ENCODE measurements at places on chromosomes 13 and 19. TPM values are rescaled to one million over a fixed set of nuclear protein-coding genes. Genes with fewer than 3 reads are reported as not detected.

MUC16 gene
- total RNA-seq, result 0.22 TPM

B3GNT8 gene
- total RNA-seq, result 0.96 TPM

MBD3L3 gene
- not detected for total RNA-seq

C19orf73 gene
- total RNA-seq, result 0.72 TPM

LRRC63 gene
- total RNA-seq, result not detected

JSRP1 gene
- 0.90 TPM for total RNA-seq

RXFP2 gene
- not detected for total RNA-seq

GRK1 gene
- total RNA-seq, result 0.31 TPM

NPHS1 gene
- total RNA-seq, result 1.1 TPM

DNA sequence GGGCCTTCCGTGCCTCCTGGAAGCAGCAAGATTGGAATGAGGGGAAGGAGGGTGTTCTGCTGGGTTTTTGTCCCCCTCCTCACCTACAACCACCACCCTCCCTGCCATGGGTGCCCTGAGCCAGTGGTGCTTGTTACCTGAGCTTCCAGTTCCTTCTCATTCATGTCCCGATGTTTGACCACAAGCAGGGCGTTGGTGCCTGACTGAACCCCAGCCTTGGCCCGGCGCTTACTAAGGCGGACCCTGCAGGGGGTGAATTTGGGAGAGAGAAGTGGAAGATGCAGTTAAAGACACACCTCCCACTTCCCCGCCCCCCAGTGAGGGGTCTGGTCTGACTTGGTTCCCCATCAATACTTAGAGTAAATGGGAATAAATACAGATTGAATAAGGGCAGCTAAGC lies 4.3 kb downstream of the PAF1 start:
- H3K27me3 ChIP-seq, result no peaks in the 10 kb centered on the region
- H3K27ac ChIP-seq, result no peak overlapping the region
- H3K36me3 ChIP-seq, result peaks cover 75% of the 10 kb centered on the region
- H3K4me1 ChIP-seq, result no peaks in the 10 kb centered on the region
- no peak for DNase-seq

DNA sequence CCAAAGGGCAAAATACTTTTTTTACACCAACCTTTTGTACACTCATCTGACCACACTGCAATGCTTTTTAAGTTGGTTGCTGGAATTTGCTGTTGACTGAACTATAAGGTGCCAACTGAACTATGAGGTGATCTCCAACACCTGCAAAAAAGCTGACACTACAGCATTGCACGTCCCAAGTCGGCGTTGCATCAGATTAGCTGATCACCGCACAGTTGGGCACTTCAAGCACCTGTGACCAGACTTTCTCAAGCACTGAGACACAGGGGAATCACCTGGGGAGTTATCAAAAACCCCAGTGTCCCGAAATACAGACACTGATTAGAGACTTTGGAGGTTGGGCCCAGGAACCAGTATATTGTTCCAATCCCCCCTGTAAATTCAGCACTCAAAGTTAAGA lies 1.1 kb downstream of the NLRP11 start:
- no peak overlapping the region for H3K4me3 ChIP-seq
- no peaks in the 10 kb centered on the region for H3K27me3 ChIP-seq
- no peaks in the 10 kb centered on the region for H3K4me1 ChIP-seq
- DNase-seq, result no peak
- H3K36me3 ChIP-seq, result no peaks in the 10 kb centered on the region
- no peak overlapping the region for H3K27ac ChIP-seq

DNA sequence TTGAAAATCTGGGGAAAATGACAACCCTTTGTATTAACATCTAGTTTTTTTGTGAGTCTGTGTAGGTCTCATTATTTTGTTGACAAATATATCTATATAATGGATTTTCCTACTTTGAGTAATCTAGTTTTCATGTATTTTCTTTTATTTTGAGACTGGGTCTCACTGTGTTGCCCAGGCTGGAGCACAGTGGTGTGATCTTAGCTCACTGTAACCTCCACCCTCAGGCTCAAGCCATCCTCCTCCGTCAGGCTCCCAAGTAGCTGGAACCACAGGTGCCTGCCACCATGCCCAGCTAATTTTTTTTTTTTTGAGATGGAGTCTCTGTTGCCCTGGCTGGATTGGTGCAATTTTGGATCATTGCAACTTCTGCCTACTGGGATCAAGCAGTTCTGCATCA lies 9.2 kb downstream of the ZNF525 start:
- peaks cover 68% of the 10 kb centered on the region for H3K36me3 ChIP-seq
- H3K27ac ChIP-seq, result no peak overlapping the region
- DNase-seq, result no peak

GRCh38 chr19:27676334-27676733 lies 1536.6 kb downstream of the UQCRFS1 start:
- H3K4me1 ChIP-seq, result no peaks in the 10 kb centered on the region
- no peaks in the 10 kb centered on the region for H3K27me3 ChIP-seq
- no peak overlapping the region for H3K4me3 ChIP-seq
- no peak overlapping the region for H3K27ac ChIP-seq
- DNase-seq, result no peak

- no peak overlapping the region for H3K27ac ChIP-seq
- H3K36me3 ChIP-seq, result no peaks in the 10 kb centered on the region
- H3K4me1 ChIP-seq, result peaks cover 6% of the 10 kb centered on the region
- no peaks in the 10 kb centered on the region for H3K27me3 ChIP-seq
- H3K4me3 ChIP-seq, result no peak overlapping the region
- peak; percentile 52 for DNase-seq
Measured at GRCh38 chr13:25493931-25494640, 122.3 kb downstream of the ATP8A2 start.

GRCh38 chr19:45769821-45770191 lies 754 bp upstream of the SIX5 start:
- H3K27ac ChIP-seq, result peak overlapping the region; percentile 35
- H3K4me1 ChIP-seq, result peaks cover 3% of the 10 kb centered on the region
- no peaks in the 10 kb centered on the region for H3K27me3 ChIP-seq
- DNase-seq, result no peak

GRCh38 chr19:29812080-29812880 lies 489 bp downstream of the CCNE1 start:
- no peaks in the 10 kb centered on the region for H3K27me3 ChIP-seq
- peaks cover 23% of the 10 kb centered on the region for H3K36me3 ChIP-seq
- H3K4me1 ChIP-seq, result no peaks in the 10 kb centered on the region
- no peak overlapping the region for H3K27ac ChIP-seq
- no peak for DNase-seq
- H3K4me3 ChIP-seq, result peak overlapping the region; percentile 90

DNA sequence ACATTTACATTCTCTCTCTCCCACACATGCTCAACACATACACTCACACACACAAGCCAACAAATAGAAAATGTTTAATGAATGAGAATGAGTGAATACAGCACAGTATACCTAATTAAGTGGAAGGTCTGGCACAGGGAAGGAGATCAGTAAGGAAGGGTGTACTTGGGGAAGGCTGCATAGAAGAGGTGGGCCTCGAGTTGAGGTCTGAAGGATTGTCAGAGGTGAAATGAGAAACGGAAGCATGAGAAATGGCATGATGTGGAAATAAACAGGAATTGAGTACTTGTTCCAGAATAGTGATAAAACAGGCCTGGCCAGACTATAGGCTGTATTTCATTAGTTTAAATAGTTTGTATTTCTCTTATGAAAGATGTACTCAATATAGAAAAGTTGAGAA lies 136.2 kb downstream of the FLT1 start:
- no peaks in the 10 kb centered on the region for H3K27me3 ChIP-seq
- H3K4me3 ChIP-seq, result no peak overlapping the region
- peaks cover 8% of the 10 kb centered on the region for H3K4me1 ChIP-seq
- H3K36me3 ChIP-seq, result no peaks in the 10 kb centered on the region

DNA sequence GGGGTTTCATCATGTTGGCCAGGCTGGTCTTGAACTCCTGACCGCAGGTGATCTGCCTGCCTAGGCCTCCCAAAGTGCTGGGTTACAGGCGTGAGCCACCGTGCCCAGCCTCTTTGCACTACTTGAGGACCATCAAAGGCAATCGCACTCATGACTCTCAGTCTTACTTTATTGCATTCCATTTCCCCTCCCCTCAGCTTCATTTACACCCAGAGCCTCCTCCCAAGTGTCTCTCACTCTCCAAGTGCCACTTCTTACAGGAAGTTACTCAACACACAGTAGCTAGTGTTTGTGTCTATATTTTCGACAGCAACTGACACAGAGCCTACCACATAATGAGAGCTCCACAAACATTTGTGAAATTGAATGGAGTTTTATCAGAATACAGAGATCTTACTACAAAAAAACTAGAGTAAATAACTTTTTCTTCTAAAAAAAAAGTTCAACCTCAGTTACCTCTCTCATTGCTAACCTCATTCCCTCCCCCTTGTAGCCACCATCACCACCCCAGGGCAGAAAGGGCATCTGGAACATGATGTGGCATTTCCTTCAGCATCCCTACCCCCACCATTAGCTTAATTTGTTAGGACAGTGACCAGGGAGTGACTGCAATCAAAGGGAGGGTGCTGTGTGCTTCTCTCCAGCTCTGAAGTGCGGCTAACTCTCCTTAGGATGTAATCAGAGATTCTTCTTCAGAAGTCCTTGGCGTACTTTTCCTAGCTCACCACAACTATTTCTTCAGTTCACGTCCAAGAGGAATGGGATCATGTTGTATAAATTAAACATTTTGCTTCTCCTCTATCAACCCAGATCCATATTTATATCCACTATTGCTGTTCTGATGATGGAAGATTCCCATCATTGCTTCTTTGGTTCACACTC lies 17.0 kb upstream of the RUBCNL start:
- no peaks in the 10 kb centered on the region for H3K27me3 ChIP-seq
- no peak overlapping the region for H3K4me3 ChIP-seq
- no peaks in the 10 kb centered on the region for H3K4me1 ChIP-seq
- H3K27ac ChIP-seq, result no peak overlapping the region

GRCh38 chr19:47315125-47315821 lies 5.6 kb downstream of the C5AR1 start:
- no peaks in the 10 kb centered on the region for H3K4me1 ChIP-seq
- H3K27me3 ChIP-seq, result no peaks in the 10 kb centered on the region
- H3K36me3 ChIP-seq, result no peaks in the 10 kb centered on the region
- DNase-seq, result peak; percentile 67
- H3K4me3 ChIP-seq, result no peak overlapping the region

GRCh38 chr13:43482026-43482425 lies 304.7 kb downstream of the ENOX1 start:
- no peaks in the 10 kb centered on the region for H3K4me1 ChIP-seq
- no peaks in the 10 kb centered on the region for H3K27me3 ChIP-seq
- H3K27ac ChIP-seq, result no peak overlapping the region
- H3K36me3 ChIP-seq, result no peaks in the 10 kb centered on the region

DNA sequence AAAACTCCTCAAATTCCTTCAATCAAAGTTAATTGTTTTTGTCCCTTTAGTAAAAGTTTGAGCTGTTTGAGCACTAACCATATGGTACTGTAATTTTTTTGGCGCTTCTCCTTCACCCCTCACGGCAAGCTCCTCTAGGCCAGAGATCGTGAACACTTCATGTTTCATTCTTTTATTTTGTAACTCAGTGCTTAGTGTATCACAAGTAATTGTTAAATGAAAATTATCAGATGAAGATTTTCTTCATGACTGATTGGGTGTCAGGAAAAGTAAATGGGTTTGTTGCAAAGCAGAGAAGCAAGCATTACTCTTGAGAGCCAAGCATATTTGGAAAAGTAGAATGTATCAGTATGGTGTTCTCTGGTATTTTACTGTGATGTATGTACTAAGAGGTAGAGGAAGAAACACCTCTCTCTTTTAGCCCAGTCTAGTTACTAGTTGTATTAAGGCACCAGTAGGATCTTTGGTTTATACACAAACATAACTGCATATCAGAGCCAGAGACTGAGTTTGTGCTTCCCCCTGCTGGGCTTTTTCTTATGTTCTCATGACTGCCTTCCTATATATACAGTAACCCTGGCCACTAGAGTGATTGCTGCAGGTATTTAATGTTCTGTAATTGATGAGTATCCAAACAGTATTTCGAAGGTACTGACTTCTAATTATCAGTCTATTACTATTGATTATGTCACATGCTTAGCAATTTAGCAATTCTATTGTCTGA lies 202.3 kb upstream of the KLHL1 start:
- H3K27ac ChIP-seq, result no peak overlapping the region
- H3K27me3 ChIP-seq, result no peaks in the 10 kb centered on the region
- no peaks in the 10 kb centered on the region for H3K4me1 ChIP-seq
- no peaks in the 10 kb centered on the region for H3K36me3 ChIP-seq

DNA sequence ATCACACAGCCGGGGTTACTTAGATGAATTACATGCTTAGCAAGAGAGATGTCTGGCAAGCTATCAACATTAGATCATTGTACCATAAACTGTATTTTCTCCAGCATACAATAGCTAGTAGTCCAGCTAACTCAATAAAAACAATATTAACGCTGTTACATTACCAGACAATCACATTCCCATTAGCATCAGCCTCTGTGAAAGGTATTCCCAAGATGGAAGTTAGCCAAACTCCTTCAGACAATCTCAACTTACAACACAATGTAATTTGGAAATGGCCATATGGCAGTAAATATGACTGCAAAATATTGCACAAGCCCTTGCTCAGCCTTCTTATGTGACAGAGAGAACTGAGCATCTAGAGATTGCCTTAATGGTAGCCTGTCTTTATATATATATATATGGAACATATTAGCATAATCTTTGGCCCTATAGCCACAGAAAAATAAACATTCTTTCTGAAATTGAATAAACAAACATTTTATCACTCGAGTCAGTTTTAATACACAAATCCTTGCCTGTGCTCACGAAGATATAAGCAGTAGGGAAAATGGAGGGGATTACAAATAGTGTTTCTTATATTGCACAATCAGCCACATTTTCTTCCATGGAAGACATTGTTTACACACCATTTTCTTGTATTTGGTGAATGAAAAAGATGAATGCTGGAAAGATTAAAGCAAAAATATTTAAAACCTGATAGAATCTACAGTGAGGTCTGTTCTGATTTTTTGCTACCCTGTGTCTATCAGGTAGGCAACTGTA lies 1060.5 kb downstream of the DIAPH3 start:
- H3K36me3 ChIP-seq, result no peaks in the 10 kb centered on the region
- DNase-seq, result no peak
- no peaks in the 10 kb centered on the region for H3K4me1 ChIP-seq
- H3K27ac ChIP-seq, result no peak overlapping the region
- H3K27me3 ChIP-seq, result no peaks in the 10 kb centered on the region
- no peak overlapping the region for H3K4me3 ChIP-seq

- peaks cover 10% of the 10 kb centered on the region for H3K4me1 ChIP-seq
- H3K27me3 ChIP-seq, result no peaks in the 10 kb centered on the region
- no peak for DNase-seq
Measured at GRCh38 chr13:94217370-94217769, 262.1 kb downstream of the DCT start.

DNA sequence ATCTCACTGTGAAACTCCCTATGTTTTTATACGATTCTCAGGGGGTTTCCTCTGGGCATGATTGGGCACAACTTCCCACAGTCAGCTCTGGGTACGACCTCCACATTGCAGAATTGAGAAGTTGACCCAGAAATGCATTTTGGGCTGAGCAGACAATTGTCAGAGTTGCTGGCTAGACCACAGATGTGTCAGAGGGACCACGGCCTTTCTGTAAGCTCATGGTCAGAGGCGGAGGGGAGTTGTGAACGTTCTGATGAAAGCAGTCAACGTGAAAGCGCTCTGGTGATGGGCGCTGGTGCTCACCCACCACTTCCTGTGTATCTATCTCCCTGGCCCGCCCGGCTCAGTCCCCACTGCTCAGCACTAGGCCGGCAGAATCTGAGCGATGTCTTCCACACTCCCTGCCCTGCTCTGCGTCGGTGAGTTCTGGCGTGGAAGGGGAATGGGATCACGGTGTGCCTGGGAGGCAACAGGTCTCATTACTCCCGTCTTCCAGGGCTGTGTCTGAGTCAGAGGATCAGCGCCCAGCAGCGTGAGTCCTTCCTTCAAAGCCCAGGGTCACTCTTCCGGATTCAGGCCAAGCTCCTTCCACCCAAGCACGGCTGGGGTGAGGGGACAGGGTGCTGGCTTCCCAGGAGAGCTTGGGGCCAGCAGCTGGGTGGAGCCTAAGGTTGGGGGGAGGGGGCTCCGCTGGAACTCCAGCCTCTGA lies at the start of gene NCR1:
NCR1 (plus strand) TSS at position 346 of the 709 bp plus-strand sequence; CDS start at position 386, 40 bp downstream.
- no peak within 1 kb of the TSS for H3K4me3 ChIP-seq
- peaks cover 4% of the 10 kb centered on the region for H3K4me1 ChIP-seq
- H3K27me3 ChIP-seq, result no peaks in the 10 kb centered on the region
- peaks cover 2% of the 10 kb centered on the region for H3K36me3 ChIP-seq
